ENCODE measurements at places on chromosomes 7 and 10.

DNA sequence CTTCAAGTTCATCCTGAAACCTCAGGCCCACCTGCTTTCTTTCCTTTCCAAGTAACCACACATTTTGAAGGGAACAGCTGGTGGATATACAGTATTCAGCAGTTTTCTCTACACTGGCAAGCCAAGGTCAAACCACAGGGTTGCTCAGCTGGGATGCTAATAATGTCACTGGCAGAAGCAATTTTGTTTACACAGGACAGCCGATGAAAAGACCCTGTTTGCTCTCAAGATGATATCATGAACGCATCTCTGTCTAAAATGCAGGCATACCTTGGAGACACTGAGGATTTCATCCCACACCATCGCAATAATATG lies 186.2 kb downstream of the USP6NL start:
- DNase-seq = no peak

DNA sequence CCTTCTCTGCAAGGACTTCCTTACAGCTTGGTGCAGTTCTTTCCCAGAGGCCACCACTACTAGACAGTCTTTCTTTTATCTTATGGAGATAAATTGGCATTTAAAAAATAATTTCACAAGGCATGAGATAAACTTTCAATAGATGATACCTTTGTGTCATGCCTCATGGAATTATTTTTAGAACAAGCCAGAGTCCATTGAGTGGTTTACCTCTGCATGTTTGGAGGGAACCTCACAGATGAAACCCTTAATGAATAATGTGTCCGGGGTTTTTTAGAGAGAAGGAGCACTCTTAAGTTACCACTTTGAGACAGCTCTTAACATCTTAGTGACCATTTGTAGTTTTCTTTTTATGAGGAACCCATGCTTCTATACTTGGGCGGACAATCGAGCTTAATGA lies 17.2 kb downstream of the NODAL start:
- no peak for DNase-seq

- DNase-seq = no peak
These were observed 152.6 kb upstream of the FZD8 start for GRCh38 chr10:35794703-35795102.

DNA sequence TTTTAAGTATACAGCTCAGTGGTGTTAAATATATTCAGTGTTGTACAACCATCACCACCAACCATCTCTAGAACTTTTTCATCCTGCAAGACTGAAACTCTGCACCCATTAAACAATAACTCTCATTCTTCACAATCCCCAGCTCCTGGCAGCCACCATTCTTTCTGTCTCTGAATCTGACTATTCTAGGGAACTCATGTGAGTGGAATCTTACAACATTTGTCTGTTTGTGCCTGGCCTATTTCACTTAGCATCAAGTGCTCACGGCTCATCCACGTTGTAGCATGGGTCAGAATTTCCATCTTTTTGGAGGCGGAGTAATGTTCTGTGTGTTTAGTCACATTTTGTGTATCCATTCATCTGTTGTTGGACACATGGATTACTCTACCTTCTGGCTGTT lies 40.8 kb upstream of the PFKFB3 start:
- DNase-seq = no peak

Measured in mesendoderm (in vitro differentiated cells).